ENCODE measurements at places on chromosomes 7 and 10.
A peak's percentile ranks its signal among the peaks of the same experiment; 100 is the strongest.

DNA sequence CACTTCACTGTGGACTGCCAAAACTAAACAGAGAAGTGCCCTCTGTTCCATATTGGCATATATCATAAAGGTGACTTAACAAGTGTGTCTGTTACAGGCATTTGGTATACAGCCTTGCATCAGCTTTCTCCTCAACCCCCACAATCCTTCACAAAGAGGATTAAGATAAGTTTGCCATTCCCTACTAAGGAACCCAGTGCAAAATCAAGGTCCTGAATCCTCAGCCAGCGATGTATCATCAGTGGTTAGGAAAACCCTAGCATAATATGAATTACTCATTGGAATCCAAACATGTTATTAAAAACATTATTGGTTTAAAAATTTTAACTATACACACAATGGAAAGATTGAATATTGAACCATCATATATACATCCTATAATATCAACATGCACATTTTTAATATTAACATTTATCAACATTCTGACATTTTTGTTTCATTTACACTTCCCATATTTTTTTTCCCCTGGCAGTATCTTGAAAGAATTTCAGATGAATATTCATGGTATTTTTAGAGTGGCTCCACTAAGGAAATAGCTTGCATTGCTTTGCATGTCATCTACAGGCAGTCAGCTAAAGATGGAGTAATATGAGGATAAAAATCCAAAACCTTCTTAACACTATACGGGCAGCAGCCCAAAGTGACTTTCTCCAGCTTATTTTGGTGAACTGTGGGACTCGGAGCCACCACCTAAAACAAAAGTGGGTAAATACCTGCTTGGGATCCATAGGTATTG, 215.6 kb upstream of the CHRM2 start:
- no peak for DNase-seq

DNA sequence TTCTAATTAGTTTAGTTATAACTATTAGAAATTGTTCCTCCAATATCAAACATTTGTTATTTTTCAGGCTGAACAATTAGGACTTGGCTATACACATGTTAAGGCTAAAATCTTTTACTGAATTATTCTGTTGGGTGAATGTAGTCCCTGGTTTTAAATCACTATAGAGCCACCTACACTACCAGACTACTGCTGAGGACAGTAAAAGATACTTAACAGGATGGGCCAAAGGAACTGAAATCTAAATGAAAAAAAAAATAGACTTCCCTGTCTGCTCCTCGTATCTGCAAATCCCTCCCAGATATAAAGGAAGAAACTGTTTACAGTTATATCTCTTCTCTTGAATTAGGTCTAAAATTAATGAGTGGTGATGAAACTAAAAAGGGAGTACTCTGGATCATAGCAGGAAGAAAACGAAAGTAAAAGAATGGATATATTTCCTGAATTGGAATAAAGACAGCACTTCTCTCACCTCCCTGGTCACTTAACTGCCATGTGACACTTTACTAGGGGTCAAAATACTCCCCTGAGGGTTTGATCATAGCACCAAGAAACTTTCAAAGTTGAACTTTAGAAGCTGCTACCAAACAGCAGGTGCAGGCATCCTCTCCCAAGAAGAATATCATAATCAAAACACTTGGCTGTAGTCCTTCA, 12.7 kb downstream of the FBXW4 start:
- DNase-seq = peak; percentile 23

- no peak for DNase-seq
Measured at GRCh38 chr10:26977635-26978034, 116.9 kb upstream of the ABI1 start.

DNA sequence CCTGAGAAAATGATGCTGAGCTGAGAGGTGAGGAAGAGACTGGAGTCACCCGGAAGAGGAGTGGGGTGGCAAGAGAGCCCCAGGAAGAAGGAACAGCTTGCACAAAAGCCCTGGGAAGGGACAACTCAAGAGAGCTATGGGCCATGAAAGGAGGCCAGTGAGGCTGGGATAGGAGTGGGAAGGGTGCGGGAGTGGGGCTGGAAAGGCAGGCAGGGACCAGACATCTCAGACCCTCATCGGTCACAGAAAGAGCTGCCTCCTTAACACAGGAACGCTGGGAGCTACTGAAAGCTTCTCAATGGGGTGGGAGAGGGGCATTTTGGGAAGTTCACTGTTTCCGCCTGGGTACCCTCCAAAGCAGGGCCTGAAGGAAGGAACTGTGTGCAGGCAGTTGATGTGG, 122.0 kb upstream of the UNC5B start:
- DNase-seq = no peak

- DNase-seq = peak; percentile 37
Measured at GRCh38 chr10:32982911-32983909, 25.2 kb upstream of the ITGB1 start.

- DNase-seq = no peak
Measured at GRCh38 chr10:11921800-11922392, 98.7 kb downstream of the PROSER2 start.

DNA sequence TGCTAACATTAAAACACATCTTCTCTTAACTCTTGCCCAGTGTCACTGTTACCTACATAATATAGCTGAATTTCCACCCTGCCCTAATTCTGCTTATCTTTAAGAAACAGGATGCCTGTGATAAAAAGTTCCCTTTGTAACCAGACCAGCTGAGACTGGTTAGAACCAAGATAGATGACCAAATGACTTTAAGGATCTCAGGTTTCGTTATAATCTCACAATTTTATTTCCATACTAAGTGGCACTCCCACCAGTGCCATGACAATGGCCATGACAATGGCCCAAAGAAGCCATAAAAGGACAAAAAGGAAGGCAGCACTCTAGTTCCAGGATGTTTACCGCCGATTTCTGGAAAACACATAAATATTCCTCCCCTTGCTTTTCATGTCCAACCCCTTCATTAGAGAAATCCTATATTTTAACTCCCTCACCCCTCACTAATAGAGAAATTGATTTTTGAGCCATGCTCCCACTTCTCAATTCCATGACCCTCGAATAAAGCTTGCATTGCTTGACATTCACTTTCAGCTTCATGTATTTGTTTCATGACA, 126.1 kb downstream of the ELAPOR2 start:
- DNase-seq = no peak

GRCh38 chr10:16891375-16892313, 74.4 kb upstream of the RSU1 start:
- DNase-seq = peak; percentile 29

DNA sequence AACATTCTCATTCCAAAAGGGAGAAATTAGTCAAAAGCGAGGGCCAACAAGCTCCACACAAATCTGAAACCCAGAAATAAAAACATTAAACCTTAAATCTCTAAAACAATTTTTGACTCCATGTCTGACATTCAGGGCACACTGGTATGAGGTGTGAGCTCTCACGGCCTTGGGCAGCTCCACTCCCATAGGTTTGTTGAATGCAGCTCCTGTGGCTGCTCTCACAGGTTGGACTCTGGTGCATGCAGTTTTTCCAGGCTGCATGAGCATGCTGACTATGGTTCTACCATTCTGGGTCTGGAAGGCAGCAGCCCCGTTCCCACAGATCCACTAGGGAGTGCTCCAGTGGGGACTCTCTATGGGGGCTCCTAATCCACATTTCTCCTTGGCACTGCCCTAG, 887.1 kb upstream of the GHITM start:
- no peak for DNase-seq

- DNase-seq = no peak
Measured at GRCh38 chr7:44375236-44375699, 49.9 kb upstream of the CAMK2B start.

- no peak for DNase-seq
Measured at GRCh38 chr7:107599262-107599661, 19.2 kb downstream of the BCAP29 start.

- no peak for DNase-seq
Measured at GRCh38 chr10:47045331-47045861, 134.2 kb downstream of the PTPN20 start.

GRCh38 chr10:101631821-101632475, 43.8 kb downstream of the DPCD start:
- no peak for DNase-seq

- no peak for DNase-seq
Measured at GRCh38 chr7:83130623-83131545, 31.8 kb downstream of the PCLO start.

GRCh38 chr10:125081931-125082330, 78.4 kb downstream of the CTBP2 start:
- DNase-seq = no peak

DNA sequence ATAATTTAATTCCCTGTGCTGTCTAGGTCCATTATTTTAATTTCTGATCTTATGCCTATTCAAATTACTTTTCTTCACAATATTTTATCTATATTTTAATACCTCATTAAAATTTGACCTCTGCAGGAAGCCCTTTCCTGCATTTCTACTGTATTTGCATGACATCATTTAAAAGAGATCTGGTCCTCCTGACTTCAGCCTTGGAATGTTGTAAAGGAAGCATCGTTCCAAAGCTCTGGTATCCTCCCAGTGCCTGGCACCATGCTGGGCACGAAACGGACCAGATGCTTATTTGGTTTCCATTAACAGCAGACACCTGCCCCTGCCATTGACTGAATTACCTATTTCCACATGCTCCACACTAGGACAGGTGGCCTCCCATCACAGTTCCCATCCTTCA, 247.5 kb downstream of the KLF6 start:
- DNase-seq = no peak

- no peak for DNase-seq
Measured at GRCh38 chr7:12373580-12374263, 29.9 kb downstream of the VWDE start.

- no peak for DNase-seq
Measured at GRCh38 chr10:78543749-78544362, 510.2 kb downstream of the RPS24 start.

DNA sequence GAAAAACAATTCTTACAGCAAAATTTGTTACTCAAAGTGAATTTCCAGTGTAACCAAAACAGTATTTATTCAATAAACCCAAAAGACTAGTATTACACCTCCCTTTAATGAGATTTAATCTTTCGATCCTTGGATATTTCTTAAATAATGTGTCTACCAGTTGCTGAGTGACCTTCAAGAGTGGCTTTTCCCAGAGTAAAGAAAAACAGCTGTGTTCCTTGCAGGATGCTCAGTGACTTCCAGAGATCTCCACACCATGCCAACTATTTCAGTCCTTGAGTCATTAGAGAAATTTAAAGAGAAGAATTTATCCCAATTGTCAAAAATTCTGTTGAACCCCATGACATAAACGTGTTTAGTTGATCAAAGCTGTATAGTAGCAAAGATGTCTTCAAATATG, 44.0 kb downstream of the IMMP2L start:
- no peak for DNase-seq

DNA sequence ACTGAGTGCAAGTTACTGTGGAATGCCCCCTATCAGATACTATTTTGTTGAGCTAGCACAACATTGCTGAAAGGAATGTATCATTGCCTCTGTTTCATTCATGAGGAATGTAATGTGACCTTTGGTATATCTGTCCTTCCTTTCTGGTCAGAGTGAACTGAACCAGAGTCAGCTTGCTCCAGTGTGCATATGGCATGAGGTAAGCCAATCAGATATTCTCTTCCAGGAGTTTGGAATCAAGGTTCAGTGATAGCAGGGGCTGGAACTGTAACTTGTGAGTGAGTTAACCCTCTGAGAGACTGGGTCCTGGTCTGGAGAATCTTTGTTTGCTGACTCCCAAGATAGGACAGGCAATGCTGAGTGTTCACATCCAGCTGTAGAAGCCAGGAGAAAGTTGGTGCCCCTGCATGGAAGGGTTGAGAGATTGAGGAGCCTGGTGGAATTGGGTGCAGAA, 45.3 kb upstream of the OSBPL3 start:
- DNase-seq = peak; percentile 94

DNA sequence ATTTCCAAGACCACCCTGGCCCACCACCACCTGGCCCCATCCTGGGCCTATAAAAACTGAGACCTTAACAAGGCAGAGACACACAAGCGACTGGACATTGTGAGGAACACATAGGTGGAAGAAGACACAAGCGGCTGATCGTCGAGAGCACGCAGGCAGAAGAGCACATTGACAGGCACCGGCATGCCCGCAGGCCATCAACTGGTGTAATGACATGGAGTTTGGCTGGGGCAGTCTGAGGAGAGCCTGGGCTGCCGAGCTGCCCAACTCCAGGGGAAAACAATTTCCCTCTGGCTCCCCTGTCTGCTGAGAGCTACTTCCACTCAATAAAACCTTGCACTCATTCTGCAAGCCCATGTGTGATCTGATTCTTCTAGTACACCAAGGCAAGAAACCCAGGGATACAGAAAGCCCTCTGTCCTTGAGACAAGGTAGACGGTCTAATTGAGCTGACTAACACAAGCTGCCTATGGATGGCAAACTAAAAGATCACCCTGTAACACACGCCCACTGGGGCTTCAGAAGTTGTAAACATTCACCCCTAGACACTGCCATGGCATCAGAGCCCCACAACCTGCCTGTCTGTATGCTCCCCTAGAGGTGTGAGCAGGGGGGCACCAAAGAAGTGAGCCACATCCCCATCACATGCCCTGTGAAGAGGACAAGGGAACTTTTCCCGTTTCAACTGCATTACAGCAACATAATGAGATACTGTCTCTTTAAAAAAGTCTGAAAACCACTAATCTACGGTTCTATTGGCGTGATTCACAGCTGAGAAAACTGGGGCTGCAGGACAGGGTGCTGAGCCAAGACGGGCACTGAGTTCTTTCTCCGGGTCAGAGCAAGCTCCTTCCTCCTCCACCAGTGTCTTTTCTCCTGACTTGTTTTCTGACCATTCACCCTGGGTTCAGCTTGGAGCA, 18.5 kb upstream of the TNS3 start:
- DNase-seq = no peak

DNA sequence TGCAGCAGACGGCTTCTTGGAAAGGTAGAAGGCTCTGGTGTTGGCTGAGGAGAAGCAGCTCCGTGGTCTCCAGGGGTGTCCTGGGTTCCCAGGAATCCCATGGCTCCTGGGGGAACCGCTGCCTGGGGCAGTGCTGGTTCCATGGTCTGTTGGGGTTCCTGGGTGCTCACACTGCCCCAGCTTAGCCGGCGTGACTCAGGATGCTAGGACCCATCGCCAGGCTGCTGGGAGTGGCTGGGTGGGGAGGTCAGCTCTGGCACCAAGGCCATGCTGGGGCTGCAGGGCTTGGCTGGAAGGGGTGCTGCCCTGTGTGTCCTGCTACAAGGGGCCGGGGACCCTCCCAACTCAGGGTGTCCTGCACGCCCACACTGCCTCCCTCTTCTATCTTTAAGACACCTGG, 9.4 kb downstream of the MGMT start:
- no peak for DNase-seq

DNA sequence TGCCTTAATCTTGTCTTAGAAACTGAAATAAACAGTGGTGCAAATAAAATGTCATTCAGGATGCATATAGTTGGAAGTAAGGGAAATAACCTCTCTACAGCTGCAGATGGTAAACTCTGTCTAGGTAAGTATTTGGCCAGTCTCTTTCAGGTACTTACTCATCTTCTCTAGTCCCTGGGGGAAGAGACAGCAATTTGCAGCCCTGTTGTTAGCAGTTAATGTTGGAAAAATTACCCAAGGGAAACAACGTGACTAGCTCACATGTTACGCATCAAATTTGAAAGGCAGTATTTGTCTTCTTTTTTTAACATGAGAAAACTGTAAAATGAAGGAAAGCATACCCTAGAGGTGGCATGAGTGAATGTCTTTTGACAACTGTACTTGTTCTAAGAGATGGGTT, 3.2 kb upstream of the HUS1 start:
- DNase-seq = no peak

- peak; percentile 32 for DNase-seq
Measured at GRCh38 chr10:50622706-50623662, 772 bp downstream of the SGMS1 start.

- DNase-seq = no peak
Measured at GRCh38 chr10:99784016-99784726, 1.7 kb downstream of the ABCC2 start.

All from large intestine (tissue), 12 donors.